ENCODE measurements at places on chromosomes 6 and 20.

GRCh38 chr20:59944726-59945125, 4.5 kb downstream of the FAM217B start:
- DNase-seq: no peak

DNA sequence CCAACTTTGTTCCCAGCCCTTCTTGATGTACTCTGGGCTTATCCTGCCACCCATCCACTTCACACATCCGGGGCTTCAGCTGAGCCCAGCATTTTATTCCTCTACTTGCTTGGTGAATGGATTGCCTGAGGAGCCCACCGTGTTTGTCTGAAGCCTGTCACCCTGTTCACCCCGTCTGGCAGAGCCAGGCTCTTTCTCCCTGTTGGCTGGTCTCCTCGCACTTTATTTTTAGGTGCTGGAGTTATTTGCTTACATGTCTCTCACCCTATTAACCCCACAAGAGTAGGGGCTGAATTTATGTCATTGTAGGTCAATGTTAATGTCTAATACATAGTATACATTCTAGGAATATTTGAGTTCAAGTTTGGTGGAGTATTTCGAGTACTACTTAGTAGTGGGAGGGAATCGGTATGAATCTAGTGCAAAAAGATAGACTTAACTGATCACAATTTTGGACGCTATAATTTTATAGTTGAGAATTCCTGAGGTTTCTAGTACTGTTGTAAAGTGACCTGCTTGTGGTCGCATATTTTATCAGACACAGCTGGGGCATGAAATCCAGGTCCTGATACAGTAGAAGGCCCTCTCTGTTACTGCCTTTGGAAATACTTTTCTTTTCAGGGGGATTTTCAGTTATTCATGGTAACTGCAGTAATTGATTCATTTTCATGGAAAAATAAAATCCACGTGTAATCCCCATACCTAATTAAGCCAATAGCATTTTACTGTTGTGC, 10.8 kb downstream of the JARID2 start:
- no peak for DNase-seq

DNA sequence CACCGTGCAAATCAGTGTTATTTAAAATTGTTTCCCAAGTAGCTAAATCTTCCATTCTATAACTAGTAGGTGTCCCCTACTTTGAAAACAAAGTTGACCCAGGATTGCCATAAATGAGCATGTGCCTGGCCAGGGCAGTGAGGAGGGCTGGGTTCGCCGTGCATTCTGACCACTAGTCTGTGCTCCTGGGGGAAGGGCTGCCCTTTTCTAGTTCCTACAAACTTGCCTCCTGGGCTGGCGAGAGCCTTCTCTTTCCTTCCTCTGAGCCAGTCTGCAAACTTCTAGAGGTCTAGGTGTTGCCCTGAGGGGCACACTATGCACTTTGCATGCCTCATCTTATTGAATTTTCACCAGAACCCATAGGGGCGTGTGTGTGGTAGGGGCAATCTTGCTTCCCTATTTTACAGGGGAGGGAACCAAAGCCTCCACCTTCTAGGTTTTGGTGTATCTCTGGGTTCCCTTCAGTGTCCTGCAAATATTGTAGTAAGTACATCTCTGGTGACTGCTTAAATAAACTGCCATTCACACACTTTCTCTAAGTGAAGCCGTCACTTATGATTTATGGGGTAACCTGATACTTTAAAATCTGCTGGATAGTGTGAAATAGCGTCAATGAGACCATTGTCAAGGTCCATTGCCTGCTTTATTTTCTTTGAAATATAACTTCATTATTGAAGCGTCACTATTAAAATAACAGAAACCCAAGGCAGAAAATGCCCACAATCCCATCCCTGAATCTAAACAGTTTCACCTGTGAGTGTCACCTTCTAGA, 42.2 kb downstream of the CDH26 start:
- no peak for DNase-seq

GRCh38 chr6:112251171-112251875, 3.0 kb downstream of the LAMA4 start:
- DNase-seq: no peak

GRCh38 chr20:9287826-9288225, 218.9 kb downstream of the PLCB4 start:
- no peak for DNase-seq

GRCh38 chr20:32191422-32191821, 16.1 kb downstream of the PLAGL2 start:
- DNase-seq: no peak

- DNase-seq: no peak
These were observed 647.8 kb downstream of the CD109 start for GRCh38 chr6:74343804-74344203.

GRCh38 chr6:56851074-56851473, 103.8 kb upstream of the BEND6 start:
- DNase-seq: no peak

All from H1 (cell line).